ENCODE measurements at places on chromosomes 2 and 18. TPM values are rescaled to one million over a fixed set of nuclear protein-coding genes. Genes with fewer than 3 reads are reported as not detected.

- DNase-seq, result peak; percentile 80
- peak overlapping the region; percentile 57 for H3K27ac ChIP-seq
- no peaks in the 10 kb centered on the region for H3K27me3 ChIP-seq
- no peak overlapping the region for H3K4me3 ChIP-seq
- H3K4me1 ChIP-seq, result peaks cover 27% of the 10 kb centered on the region
- H3K36me3 ChIP-seq, result no peaks in the 10 kb centered on the region
Observed at GRCh38 chr2:102120701-102121159, 21.8 kb upstream of the IL1R1 start.

GRCh38 chr2:227388537-227389011, 825 bp upstream of the SCYGR1 start:
- H3K27me3 ChIP-seq, result no peaks in the 10 kb centered on the region
- no peak overlapping the region for H3K27ac ChIP-seq
- no peak for DNase-seq

DNA sequence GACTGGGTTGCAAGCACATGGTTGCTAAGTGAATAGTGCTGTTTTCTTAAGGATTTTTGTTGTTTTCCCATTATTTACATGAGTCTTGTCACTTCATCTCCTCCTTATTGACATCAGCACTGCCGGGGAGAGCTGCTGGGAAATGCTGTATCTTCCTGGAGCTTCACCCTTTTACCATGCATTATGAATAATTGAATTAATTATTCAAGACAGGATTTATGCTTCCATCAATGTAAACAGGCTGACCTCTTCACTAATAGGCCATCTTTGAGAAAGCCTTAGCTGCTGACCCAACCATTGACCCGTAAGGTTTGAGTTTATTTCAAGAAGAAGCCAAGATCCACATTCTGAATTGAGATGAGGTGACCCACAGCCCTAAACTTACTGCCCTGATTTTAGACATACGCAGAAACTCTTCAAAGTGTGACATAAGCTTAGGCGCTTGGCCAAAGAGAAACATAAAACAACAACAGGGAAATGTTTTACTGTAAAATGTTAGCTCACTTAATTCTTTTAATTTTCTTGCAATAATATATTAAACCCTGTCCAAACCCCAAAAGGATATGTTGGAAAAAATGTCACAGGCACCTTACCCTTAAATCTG, 365.5 kb upstream of the SYT4 start:
- no peak overlapping the region for H3K27ac ChIP-seq
- H3K4me3 ChIP-seq, result no peak overlapping the region
- H3K27me3 ChIP-seq, result no peaks in the 10 kb centered on the region
- DNase-seq, result no peak

DNA sequence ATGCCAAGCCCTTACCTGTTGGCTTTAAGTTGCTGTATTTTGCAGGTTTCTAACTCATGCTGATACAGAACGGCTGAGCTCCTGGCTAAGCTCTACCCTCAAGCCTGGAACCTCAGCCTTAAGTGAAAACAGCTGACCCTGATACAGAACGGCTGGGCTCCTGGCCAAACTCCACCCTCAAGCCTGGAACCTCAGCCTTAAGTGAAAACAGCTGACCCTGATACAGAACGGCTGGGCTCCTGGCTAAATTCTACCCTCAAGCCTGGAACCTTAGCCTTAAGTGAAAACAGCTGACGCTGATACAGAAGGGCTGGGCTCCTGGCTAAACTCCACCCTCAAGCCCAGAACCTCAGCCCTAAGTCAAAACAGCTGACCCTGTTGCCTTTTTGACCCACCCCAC, 17.6 kb upstream of the DNER start:
- no peak overlapping the region for H3K4me3 ChIP-seq
- DNase-seq, result peak; percentile 19
- no peak overlapping the region for H3K27ac ChIP-seq
- no peaks in the 10 kb centered on the region for H3K4me1 ChIP-seq
- H3K27me3 ChIP-seq, result no peaks in the 10 kb centered on the region

GRCh38 chr2:85053802-85054201, 79.4 kb upstream of the TCF7L1 start:
- H3K4me3 ChIP-seq, result no peak overlapping the region
- H3K4me1 ChIP-seq, result peaks cover 5% of the 10 kb centered on the region
- no peaks in the 10 kb centered on the region for H3K27me3 ChIP-seq
- peaks cover 15% of the 10 kb centered on the region for H3K36me3 ChIP-seq

DNA sequence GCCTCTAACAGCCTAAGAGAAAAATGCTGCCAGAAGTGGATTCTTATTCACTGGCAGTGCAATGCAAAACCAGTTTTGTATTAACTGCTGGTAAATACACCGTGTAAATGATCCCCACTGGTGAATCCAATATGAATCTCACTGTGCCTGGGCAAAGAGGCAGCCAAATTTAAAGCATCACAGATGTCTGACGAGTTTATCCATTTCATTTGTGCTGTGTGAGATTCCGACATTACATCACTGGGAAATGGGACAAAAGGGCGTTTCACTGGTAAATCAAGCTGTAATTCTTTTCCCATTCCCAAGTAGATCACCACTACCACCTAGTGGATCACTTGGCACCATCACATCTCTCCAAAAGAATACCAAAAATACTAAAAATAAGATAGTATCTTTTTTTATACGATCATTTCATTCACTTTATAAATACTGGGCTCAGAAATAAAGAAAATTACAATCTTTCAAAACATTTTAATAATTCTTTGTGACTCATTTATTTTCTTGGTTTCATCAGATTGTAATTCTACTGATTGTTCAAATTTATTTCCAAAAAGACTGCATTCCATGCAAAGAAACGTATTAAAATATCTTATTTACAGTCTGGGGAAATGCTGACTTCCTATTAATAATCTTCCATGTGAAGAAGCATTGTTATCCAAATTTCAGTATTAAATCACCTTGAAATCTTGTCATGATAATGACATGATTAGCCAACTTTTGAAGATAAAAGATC, 125.6 kb downstream of the GRB14 start:
- no peak overlapping the region for H3K4me3 ChIP-seq
- no peak overlapping the region for H3K27ac ChIP-seq
- DNase-seq, result no peak
- no peaks in the 10 kb centered on the region for H3K36me3 ChIP-seq
- H3K27me3 ChIP-seq, result no peaks in the 10 kb centered on the region
- H3K4me1 ChIP-seq, result no peaks in the 10 kb centered on the region

The UPP2 gene
- total RNA-seq, result not detected

The CYS1 gene
- 30.4 TPM for total RNA-seq

The KIF1A gene
- 51.9 TPM for total RNA-seq

- DNase-seq, result no peak
- no peak overlapping the region for H3K27ac ChIP-seq
- no peaks in the 10 kb centered on the region for H3K36me3 ChIP-seq
- H3K27me3 ChIP-seq, result no peaks in the 10 kb centered on the region
- no peaks in the 10 kb centered on the region for H3K4me1 ChIP-seq
- no peak overlapping the region for H3K4me3 ChIP-seq
Observed at GRCh38 chr2:1670636-1671035, 73.7 kb downstream of the PXDN start.

DNA sequence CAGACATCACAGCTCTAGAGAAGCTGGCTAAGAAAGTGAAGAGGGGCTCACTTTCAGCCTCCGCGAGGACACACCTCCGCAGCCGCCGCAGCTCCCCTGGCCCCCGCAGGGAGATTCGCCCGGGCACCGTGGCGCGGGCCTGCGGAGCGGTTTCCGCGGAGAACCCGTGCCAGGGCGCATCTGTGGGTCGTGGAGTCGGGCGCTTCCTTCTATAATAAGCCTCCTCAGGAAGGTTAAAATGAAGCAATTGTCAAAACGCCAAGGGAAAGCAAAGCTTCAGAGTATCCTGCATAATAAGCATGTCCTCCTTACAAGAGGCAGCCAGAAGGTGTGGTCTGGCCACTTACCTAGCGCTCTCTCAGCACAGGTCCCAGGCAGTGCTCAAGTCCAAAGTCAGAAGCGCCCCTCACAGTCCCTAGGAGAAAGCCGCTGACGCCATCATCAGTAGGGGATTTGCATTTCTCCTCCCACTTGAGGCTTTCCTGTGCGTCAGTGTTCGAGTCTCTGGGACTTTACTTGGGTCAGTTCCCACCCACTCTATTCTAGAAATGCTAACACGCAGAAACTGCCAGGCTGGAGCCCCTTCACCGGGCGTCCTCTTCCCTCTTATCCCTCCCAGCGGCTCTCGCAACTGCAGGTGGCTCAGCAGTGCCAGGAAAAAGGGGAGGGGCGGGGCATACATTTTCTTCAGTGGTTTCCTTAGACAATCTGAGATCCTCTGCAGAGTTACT, at the start of gene STAT4:
Gene STAT4, minus strand, starts transcription at position 395 of the 731 bp plus-strand sequence. CDS start 2,791 bp downstream, outside the sequence.
- no peaks in the 10 kb centered on the region for H3K36me3 ChIP-seq
- no peaks in the 10 kb centered on the region for H3K27me3 ChIP-seq
- DNase-seq, result peak; percentile 48
- no peak within 1 kb of the TSS for H3K27ac ChIP-seq
- H3K4me1 ChIP-seq, result peaks cover 13% of the 10 kb centered on the region

DNA sequence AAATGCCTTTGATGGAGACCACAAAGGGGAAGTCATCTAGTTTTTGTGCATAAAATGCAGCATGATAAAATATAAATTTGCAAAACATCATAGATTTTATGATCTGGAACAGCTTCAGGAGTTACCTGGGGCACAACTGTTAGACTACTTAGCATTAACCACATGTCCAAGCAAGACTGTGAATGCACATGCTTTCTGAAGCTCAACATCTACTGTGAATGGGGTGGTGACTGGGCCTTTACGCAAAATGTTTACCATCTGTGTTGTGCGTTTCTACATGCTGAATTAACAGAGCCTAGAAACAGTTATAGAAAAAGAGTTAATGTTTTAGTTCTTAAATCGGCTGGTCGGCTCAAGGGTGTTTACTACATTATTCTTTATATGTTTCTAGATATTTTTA, 45.5 kb downstream of the KCTD1 start:
- H3K36me3 ChIP-seq, result no peaks in the 10 kb centered on the region
- H3K27ac ChIP-seq, result no peak overlapping the region
- no peak overlapping the region for H3K4me3 ChIP-seq
- DNase-seq, result no peak
- peaks cover 10% of the 10 kb centered on the region for H3K4me1 ChIP-seq

DNA sequence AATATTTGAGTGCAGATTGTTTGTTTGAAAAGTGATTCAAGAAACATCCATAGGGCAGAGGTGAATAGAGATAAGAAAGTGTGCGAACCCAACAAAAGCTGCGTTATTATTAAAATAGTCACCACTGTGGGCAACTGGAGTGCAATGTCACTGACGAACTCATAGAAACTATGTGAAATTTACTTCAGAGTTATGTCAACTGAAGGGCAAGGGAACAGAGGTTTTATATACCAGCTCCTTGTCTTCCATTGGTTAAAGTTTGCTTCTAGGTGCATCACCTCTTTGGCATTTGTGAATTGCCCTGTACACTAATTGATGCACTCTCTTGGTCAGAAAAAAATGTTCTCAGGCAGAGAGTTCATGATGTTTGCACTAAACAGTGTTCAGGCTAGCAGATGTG, 110.5 kb upstream of the NYAP2 start:
- H3K4me3 ChIP-seq, result no peak overlapping the region
- DNase-seq, result no peak
- H3K27me3 ChIP-seq, result no peaks in the 10 kb centered on the region
- H3K4me1 ChIP-seq, result no peaks in the 10 kb centered on the region
- no peaks in the 10 kb centered on the region for H3K36me3 ChIP-seq

The PSMA8 gene
- total RNA-seq, result not detected

GRCh38 chr2:192161656-192162290, 33.0 kb downstream of the TMEFF2 start:
- DNase-seq, result no peak
- H3K4me1 ChIP-seq, result no peaks in the 10 kb centered on the region
- no peaks in the 10 kb centered on the region for H3K27me3 ChIP-seq
- H3K4me3 ChIP-seq, result no peak overlapping the region
- no peak overlapping the region for H3K27ac ChIP-seq
- H3K36me3 ChIP-seq, result no peaks in the 10 kb centered on the region

GRCh38 chr18:55283309-55283708, 304.7 kb downstream of the TCF4 start:
- DNase-seq, result no peak
- no peak overlapping the region for H3K27ac ChIP-seq
- peaks cover 3% of the 10 kb centered on the region for H3K27me3 ChIP-seq
- H3K36me3 ChIP-seq, result no peaks in the 10 kb centered on the region
- no peaks in the 10 kb centered on the region for H3K4me1 ChIP-seq

GRCh38 chr2:120477198-120477597, 131.3 kb downstream of the INHBB start:
- H3K27me3 ChIP-seq, result no peaks in the 10 kb centered on the region
- DNase-seq, result peak; percentile 8
- H3K4me1 ChIP-seq, result peaks cover 28% of the 10 kb centered on the region
- H3K36me3 ChIP-seq, result no peaks in the 10 kb centered on the region
- H3K27ac ChIP-seq, result no peak overlapping the region

DNA sequence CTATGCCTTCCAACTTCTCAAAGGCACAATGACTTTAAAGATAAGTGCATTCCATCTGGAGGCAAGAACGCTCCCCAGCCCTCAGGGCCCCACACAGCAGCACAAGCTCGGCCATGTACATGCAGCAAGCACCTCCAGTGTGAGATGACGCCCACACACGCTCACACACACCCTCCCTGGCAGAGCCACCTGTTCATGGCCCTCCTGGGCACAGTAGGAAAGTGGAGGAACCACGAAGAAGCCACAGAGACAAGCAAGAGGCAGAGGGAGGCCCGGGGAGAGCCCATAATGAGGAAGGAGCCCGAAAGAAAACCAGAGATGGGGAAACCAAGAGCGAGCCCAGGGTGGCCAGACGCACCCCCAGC, 21.7 kb downstream of the BIN1 start:
- peak overlapping the region; percentile 18 for H3K27ac ChIP-seq
- no peaks in the 10 kb centered on the region for H3K36me3 ChIP-seq
- H3K4me1 ChIP-seq, result peaks cover 5% of the 10 kb centered on the region
- no peaks in the 10 kb centered on the region for H3K27me3 ChIP-seq
- no peak for DNase-seq
- H3K4me3 ChIP-seq, result no peak overlapping the region

GRCh38 chr2:49260979-49261538, 106.7 kb upstream of the FSHR start:
- no peak overlapping the region for H3K4me3 ChIP-seq
- H3K27ac ChIP-seq, result no peak overlapping the region
- H3K4me1 ChIP-seq, result no peaks in the 10 kb centered on the region
- no peaks in the 10 kb centered on the region for H3K27me3 ChIP-seq
- no peak for DNase-seq

- no peak overlapping the region for H3K4me3 ChIP-seq
- no peaks in the 10 kb centered on the region for H3K27me3 ChIP-seq
- H3K4me1 ChIP-seq, result no peaks in the 10 kb centered on the region
- no peaks in the 10 kb centered on the region for H3K36me3 ChIP-seq
- no peak for DNase-seq
Observed at GRCh38 chr18:4251873-4252272, 203.2 kb downstream of the DLGAP1 start.

GRCh38 chr2:166134252-166135151, 6.7 kb upstream of the SCN1A start:
- H3K4me1 ChIP-seq, result peaks cover 32% of the 10 kb centered on the region
- peak overlapping the region; percentile 10 for H3K27ac ChIP-seq
- no peak overlapping the region for H3K4me3 ChIP-seq
- H3K36me3 ChIP-seq, result no peaks in the 10 kb centered on the region
- peak; percentile 54 for DNase-seq

The SH3RF3 gene
- total RNA-seq, result 5.6 TPM

- H3K36me3 ChIP-seq, result no peaks in the 10 kb centered on the region
- peak; percentile 43 for DNase-seq
- peak overlapping the region; percentile 80 for H3K4me3 ChIP-seq
- peaks cover 36% of the 10 kb centered on the region for H3K4me1 ChIP-seq
- H3K27me3 ChIP-seq, result no peaks in the 10 kb centered on the region
- H3K27ac ChIP-seq, result peak overlapping the region; percentile 98
Observed at GRCh38 chr2:23926290-23926749, 603 bp downstream of the ATAD2B start.

- no peak overlapping the region for H3K27ac ChIP-seq
- no peaks in the 10 kb centered on the region for H3K36me3 ChIP-seq
- H3K4me3 ChIP-seq, result no peak overlapping the region
- H3K27me3 ChIP-seq, result no peaks in the 10 kb centered on the region
Observed at GRCh38 chr2:218988650-218989049, 3.7 kb upstream of the FEV start.

All from body of pancreas (tissue), 4 donors.